ENCODE measurements at places on chromosomes 2 and 18. TPM values are rescaled to one million over a fixed set of nuclear protein-coding genes. Genes with fewer than 3 reads are reported as not detected.
A peak's percentile ranks its signal among the peaks of the same experiment; 100 is the strongest.

GRCh38 chr2:64396551-64396950 lies 57.4 kb upstream of the LGALSL start:
- no peak for DNase-seq

- no peak for DNase-seq
Observed at GRCh38 chr18:49214706-49215105, 245.7 kb downstream of the DYM start.

- peak; percentile 66 for DNase-seq
Observed at GRCh38 chr2:120749506-120750431, 14.1 kb downstream of the GLI2 start.

DNA sequence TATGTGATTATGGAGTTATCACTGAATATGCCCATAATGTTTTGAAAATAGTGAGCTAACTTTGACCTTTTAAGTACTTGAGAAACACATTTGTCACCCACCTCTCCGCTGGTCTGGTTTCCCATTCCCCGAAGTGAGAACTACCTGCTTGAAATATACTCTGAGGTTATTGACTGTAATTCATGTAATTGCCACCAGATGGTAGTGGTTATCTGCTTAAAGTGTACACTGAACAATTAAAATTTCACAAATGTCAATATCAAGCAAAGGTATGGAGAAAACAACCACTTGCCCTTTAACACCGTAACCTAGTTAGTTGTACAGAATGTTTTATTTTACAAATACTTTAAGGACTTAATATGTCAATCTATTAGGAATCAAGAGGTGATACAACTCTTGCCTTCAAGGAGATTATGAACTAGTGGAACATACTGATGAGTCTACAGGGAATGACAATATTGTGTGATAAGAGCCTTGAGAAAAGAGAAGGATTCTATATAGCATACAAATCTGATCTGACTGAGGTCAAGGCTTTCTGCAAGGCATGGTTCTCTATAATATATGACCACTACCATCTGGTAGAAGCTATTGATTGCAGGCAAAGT lies 316.8 kb upstream of the KCNH7 start:
- DNase-seq, result no peak

GRCh38 chr18:48216639-48217257 lies 192.4 kb downstream of the ZBTB7C start:
- DNase-seq, result no peak

DNA sequence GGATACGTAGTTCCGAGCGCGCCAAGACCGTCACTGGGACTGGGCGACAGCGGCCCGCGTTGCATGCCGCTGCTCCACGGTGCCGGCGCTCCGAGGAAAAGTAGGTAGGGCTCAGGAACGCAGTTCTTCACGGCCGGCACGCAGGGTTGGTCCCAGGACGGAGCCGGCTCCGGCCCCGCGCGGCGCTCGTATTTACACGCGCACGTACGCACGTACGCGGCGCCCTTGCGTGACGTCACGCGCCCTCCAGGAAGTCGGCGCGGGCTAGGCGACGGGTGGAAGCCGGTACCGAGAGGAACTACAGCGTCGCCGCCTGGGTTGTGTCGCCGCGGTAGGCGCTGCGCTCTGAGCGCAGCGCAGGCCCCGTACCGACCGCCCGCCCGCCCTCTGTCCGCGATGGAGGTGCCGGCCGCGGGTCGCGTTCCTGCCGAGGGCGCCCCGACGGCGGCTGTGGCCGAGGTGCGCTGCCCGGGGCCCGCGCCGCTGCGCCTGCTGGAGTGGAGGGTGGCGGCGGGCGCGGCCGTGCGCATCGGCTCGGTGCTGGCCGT lies at the start of gene CTDP1:
CTDP1 (plus strand) TSS at position 252 of the 548 bp plus-strand sequence; CDS start at position 397, 145 bp downstream.
- DNase-seq, result peak; percentile 91

GRCh38 chr2:188693111-188693510 lies 281.1 kb upstream of the COL3A1 start:
- no peak for DNase-seq

DNA sequence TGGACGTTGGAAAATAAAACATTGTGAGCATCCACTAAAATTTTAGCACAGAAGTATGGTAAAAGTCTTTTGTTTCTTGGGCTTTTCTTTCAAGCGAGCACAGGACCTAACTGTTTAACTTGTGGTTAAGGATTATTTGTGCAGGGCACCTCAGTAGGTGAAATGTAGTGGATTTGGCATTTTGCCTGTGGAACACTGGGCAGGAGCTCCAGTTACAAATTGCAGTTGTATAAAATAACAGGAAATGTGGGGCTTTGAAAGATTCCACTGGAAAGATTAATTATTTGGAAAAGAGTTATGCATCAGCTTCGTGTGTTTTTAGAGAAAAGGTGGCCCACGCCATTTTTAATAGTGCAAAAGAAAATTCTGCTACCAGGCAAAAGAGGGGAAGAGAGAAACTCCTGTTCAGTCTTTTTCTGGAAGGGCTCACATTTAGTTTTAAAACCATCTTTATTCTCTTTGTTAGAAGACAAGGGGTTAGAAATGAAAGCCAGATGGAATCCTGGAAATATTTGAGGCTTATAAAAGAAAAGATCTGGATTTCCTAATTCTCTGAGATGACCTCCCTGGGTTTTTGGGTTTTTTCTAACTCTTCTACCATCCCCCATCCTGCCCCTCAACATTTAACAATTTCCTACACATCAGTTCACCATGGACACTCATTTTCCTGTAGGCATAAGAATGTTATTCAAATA lies 144.3 kb upstream of the SERTAD2 start:
- DNase-seq, result no peak

DNA sequence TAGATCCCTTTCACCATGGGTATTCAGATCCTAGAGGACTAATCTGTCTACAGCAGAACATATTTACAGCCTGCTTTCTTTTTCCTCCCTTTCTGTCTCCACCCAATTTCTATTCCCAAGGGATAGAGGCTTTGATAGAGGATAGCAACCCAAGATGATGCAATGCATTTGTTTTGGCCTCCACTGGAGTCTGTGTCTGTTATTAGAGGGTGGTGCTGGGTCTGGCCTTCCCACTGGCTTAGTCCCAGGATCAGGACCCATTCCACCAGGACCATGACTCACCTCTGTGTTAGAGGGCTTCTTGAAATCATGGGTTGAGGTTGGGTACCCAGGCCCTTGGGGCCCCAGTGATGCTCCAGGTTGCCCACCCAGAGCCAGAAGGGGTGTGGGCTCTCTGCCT lies 239.7 kb upstream of the TNP1 start:
- DNase-seq, result no peak

DNA sequence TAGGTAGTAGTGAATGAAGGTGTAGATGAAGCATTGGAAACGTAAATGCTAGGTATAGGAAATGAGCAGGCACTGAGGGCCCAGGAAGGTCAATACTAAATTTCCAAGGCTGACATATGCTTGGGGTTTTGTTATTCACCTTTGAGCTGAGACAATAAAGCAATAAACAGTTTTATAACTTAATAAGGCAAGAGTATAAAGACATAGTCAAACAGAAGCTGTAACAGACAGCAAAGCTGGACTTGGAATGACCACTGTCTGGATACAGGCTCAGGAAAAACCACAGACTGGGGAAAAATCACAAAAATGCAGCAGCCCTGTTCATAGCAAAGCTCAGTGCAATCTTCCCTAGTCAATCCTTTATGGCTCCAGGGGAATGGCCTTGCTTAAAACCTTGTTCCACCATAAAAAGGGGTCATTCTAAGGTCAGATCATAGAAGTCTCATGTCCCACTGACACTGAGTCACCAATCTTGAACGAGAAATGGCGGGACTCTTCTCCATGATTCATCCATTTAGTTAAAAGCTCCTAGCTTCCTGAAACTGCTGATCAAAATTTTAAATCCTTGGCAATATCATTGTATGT lies 493.3 kb downstream of the CMPK2 start:
- DNase-seq, result no peak

DNA sequence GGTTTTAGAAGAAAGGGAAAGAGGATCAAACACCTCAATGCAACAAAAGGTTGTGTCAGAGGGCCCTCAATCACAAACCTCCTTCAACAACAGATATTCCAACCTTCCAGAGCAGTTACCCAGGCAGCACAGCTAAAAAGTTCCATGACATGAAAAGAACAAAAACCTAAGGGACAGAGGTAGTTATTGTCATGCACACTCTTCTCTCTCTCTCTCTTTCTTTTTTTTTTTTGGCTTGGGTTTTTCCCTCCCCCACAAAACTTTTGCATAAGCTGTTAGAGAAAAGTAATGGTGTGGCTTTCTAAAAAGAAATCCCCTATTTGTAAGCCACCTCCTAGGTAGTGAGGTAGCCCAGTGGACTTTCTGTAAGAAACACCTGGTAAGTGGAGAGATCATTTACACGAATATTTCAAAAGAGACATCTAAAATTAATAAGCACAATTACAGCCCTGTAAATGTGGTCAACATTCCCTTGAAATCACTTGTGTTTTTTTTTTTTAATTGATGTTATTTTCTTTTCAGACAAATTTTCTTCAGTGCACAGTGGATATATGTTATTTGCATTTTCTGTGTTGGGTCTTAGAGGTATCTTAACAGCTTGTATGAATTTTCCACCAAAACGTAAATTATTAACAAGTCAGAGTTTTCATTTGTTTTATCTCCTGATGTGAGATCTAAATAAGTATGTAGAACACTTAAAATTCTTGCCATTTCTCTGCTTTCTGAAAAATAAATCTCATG lies 48.4 kb downstream of the ZEB2 start:
- DNase-seq, result no peak

GRCh38 chr2:98502556-98503335 lies 58.1 kb downstream of the INPP4A start:
- no peak for DNase-seq

GRCh38 chr2:224973112-224974016 lies 68.9 kb downstream of the DOCK10 start:
- DNase-seq, result no peak

GRCh38 chr2:162100579-162100978 lies 26.6 kb upstream of the DPP4 start:
- DNase-seq, result no peak

DNA sequence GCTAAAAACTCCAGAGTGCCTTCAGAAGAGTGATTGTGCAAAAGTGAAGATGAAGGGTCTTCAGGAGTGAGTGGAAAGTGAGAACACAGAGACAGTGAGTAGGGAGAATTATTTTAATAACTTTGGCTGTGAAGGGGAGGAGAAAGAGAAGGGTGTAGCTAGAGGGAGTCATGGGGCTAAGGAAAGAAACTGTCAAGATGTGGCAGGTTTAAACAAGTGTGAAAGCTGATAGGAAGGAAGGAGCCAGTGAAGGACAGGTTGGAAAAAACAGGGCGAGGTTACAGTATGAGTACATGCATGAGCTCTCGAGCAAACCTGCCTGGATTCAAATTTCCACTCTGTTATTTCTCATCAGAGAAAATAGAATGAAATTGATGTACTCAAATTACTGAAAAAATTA lies 17.8 kb downstream of the IL1F10 start:
- no peak for DNase-seq

DNA sequence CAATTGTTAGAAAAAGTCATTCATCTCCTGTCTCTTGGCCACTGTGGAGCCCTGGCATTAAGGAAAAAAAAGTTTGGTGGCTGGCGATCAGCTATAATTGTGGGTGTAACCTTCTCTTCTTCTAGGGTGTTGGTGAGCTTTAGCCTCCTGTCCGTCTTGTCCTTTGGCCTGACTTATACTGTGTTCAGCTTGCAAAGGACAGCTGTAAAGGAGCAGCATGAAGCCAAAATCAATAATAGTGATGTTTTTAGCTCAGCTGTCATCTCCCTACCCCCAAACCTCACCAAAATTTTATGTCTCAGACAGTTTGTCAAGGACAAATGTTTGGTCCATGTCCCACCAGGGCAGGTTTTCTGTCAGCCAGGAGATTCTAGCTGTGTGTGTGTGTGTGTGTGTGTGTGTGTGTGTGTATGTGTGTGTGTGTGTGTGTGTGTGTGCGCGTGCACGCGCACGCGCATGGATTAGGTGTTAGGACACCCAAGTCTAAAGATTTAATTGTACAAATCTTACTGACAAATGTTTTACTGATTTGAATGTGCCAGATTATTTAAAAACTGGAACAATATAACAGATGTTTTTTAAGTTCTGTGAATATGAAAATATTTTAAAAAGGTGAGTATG lies 109.2 kb downstream of the PTPRM start:
- DNase-seq, result no peak

DNA sequence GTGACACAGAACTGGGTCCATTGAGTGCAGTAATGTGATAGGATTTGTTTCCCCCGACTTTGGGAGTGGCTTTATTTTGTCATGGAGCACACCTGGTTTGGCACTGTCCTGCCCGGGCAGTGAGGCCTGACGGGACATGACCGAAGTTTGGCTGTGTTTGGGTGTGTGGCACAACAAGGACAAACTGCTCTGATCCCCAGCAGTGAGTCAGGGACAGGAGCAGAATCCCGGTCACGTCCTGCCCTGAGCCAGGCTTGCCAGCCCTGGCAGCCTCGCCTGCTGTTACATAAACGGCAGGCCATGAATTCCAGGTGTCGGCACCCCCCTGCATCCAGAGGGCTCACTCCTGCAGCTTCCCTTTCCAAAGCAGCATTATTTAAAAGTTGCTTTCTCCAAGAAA lies 45.7 kb downstream of the IMPA2 start:
- no peak for DNase-seq

- no peak for DNase-seq
Observed at GRCh38 chr2:20933714-20934113, 110.2 kb downstream of the APOB start.

- DNase-seq, result no peak
Observed at GRCh38 chr2:54570321-54570855, 114.3 kb downstream of the SPTBN1 start.

DNA sequence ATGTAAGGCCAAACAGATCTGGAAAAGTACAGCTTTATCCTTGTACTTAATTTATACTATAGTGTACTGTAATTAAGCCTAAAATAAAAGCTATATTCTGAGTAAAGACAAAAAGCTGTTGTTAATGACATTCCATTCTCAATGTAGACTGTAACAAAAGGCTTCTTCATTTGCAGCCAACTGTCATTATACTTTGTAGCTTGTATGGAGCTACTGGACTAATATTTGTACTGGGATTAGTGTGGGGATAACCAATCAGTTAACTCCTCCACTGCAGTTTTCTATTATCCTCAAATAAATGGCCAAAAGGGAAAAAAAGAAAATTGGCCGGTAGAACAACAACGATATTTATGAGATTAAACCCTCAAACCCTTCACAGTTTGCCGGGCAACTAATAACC lies 66.5 kb downstream of the STK39 start:
- DNase-seq, result no peak

DNA sequence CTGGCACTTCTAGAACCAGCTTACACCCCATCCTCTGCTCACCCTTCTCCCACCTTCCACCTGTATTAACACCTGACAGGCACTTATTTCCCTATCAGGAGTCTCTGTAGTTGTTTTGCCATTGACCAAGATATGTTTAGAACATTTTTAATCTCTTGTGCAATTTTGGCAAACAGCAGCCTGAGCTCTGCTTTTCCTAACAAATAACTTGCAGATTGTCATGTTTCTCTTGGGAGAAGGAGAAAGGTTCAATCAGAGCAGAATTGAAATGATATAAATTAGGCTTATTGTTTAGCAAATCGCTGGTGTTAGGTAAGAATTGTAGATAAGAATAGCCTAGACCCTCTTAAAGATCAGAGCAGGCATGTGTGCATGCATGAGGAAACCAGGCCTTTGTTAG lies 225.5 kb downstream of the PARD3B start:
- no peak for DNase-seq

GRCh38 chr2:47509250-47509649 lies 106.3 kb downstream of the MSH2 start:
- DNase-seq, result no peak

The C1GALT1C1L gene
- 0.24 TPM for total RNA-seq

The TUBB8B gene
- total RNA-seq, result not detected

The MAL gene
- 205 TPM for total RNA-seq

The SIX3 gene
- 0.68 TPM for total RNA-seq

The FKBP1B gene
- total RNA-seq, result 23.0 TPM

The CTAGE1 gene
- not detected for total RNA-seq

The EFEMP1 gene
- 92.5 TPM for total RNA-seq

The SERPINB5 gene
- 7.5 TPM for total RNA-seq

The CFAP65 gene
- total RNA-seq, result 2.1 TPM

The IGFBP5 gene
- 245 TPM for total RNA-seq
